ENCODE measurements at places on chromosomes 12 and 14.
A peak's percentile ranks its signal among the peaks of the same experiment; 100 is the strongest.

DNA sequence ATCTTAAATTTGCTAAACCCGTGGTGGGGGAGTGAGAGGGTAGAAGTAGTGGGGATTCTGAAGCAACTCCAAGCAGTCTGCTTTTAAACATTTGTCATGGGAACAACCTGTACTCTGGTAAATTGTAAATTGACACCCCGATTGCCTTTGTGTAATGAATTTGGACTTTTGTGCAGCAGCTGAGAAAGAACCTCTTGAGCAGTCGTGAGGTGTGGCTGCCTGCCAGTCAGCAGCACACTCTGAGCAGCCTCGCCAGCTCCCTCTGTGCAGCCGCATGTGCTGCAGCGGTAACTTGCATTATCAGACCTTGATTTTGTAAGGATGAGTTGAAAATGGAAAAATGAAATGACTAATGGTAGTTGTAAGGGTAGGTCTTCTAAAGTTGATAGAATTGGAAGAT, 74.3 kb downstream of the SUSD6 start:
- no peak for DNase-seq

DNA sequence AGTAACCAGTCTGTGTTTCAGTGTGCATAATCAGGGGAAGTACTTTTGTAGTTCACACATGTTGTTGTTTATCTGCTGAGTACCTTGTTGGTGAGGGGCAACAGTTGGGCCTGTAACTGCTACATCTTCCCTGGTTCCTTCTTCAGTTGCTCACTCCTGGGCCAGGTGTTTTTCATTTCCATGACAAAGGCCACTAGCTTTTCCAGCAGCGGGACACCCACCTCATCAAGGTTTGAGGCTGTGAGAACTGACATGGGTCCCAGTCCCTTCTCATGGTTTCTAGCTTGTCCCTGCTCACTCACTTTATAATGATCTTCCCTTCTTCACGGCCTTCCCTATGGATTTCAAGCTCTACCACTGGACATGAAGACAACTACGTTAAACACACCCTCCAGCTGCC, 1.5 kb upstream of the NOXRED1 start:
- no peak for DNase-seq

GRCh38 chr12:70849265-70849960, 71.1 kb downstream of the PTPRR start:
- no peak for DNase-seq

GRCh38 chr14:101827286-101827685, 65.8 kb downstream of the PPP2R5C start:
- no peak for DNase-seq

- DNase-seq, result no peak
Observed at GRCh38 chr12:94783862-94784261, 133.5 kb upstream of the TMCC3 start.

DNA sequence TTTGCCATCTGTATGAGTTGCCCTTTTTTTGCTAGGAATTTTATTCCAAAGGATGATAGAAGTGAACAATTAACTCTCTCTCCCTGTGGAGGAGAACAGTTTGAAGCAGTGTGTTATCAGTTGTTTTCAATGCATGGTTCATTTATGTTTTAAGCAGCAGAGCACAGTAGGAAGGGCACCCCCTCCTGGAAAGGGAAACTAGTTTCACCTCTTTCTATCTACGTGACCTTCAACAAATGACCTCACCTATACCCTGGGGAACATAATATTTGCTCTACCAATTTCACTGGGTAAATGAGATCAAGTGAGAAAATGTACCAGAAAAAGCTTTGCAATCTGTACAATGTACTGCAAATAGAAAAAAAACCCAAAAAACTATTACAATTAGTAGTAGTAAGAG, 5.4 kb upstream of the DCP1B start:
- DNase-seq, result no peak

DNA sequence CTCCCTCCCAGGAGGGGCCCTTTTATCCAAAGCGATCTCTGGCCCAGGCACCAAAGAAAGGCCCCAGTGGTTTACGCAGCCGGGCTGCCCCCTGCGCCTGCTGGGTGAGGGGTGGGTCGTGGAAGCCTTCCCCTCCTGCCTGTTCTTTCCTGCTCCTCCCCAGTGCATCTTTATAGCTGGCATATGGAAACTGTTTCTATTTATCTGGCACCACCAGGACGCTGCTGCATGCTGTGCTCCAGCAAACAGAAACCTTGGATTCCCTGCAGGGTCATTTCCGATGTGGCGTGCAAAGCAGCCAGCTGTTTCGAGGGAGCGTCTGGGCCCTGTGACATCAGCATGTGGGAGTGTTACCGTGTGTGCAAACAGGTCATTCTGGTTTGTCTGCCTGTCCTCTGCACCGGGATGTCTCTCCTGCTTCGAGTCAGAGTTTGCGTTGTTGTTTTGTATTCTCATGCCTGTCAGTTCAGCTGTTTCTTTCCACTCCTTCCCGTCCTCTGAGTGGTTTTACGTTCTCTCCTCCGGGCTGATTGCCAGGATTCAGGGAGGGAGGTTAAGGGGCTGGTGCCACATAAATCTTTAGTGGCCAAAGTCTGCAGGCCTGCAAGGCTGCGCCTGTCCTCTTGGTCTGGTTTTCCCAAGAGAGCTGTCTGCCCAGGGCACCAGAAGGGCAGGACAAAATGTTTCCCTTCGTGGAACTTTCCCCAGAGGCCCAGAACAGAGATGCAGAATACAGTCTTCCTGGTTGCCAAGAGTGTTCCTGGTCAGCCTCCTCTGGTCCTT, 24.6 kb downstream of the TPCN1 start:
- no peak for DNase-seq

DNA sequence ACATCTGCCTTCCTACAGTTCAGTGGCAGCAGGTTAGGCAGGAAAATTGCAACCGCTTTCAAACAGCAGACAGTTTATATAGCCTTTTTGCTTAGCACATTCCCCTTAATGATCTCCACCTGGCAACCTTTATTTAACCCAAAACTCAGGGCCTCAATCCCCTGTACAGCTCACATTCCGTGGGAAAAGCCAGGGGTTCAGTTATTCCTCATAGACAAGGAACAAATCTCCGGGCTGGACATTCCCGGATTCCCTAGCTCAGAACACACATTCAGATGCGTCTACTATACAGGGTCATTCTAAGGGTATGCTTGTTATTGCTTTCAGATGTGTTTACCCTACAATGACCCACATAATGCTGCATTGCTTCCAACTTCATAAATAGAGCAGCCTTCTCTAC, 73.8 kb upstream of the DCN start:
- no peak for DNase-seq

DNA sequence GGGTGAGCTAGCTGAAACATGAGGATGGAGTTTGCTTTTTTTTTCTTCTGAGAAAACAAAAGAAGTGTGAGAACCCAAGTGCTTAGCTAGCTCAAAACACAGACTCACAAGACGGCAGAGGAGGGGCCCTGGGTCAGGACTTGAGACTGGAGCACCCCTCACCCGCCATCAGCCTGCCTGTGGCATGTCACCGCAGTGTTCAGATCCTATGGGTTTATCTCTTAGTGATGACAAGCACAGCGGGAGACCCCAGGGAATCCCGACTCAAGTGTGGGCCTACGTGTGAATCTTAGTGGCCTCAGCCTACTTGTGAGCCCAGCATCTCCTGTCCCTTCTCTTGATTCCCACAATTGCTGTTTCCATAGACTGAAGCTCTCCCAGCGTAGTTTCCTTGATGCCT, 22.9 kb downstream of the DYRK4 start:
- DNase-seq, result no peak

- DNase-seq, result no peak
Observed at GRCh38 chr12:115146453-115146852, 462.5 kb upstream of the TBX3 start.

GRCh38 chr14:60348211-60348610, 99.2 kb downstream of the PPM1A start:
- no peak for DNase-seq

DNA sequence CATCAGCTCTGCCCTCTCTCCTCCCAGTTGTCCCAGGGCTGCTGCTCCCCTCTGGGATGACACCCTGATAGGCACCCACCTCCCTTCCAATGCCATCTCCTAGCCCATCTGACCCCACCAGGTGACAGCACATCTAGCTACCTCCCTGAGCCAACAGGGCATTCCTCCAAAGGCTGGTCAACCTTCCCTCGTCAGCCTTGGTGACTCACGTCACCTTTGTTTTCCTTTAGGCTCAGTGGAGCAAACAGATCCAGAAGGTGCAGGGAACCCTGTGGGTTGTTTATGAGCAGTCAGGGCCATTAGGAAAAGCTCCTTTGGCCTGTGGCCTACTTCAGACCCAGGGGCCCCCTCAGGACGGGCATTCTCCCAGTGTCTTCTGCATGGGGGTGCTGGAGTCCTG, 32.4 kb downstream of the PIGH start:
- DNase-seq, result no peak

DNA sequence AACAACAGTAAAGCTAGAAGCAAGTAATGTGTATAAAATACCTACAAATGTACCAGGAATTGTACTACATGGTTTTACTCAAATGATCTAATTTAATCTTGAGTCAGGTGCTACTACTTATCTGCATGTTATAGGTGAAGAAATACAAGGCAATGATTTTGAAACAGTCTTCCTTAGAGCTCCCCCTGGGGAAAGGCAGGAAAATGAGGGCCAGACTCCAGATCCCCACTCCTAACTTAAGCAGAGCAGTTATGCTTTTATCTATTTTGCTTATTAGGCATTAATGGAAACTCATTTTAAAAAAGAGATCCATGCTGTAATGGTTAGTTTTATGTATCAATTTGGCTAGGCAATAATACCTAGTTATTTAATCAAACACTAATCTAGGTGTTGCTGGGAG, 109.3 kb upstream of the CPSF6 start:
- no peak for DNase-seq

GRCh38 chr14:36604757-36605505, 22.5 kb upstream of the NKX2-8 start:
- DNase-seq, result no peak

- DNase-seq, result no peak
Observed at GRCh38 chr12:109116611-109116949, 193 bp downstream of the ACACB start.

DNA sequence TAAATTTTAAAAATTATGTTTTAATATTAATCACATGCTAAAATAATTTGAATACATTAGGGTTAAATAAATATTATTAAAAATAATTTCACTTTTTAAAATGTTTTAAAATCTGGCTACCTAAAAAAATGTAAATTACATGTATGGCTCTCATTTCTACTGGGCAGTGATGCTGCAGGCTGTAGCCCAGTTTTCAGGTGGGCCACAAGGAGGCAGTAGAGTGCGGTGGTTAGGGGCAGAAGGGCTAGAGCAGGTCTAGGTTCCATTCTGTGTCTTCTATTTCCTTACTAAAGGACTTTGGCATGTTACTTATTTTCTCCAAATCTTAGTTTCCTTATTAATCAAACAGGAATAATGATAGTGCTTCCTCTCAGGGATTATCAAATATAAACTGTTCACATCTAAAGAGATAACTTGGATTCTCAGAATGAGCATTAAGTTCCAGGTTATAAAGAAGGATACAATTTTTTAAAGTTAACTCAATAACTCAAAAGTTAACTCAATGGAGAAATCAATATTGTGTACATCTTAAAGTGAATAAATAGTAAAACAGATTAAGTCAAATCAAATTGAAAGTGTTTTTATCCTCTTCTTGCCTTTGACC, 54.9 kb upstream of the OVCH1 start:
- peak; percentile 51 for DNase-seq

GRCh38 chr12:106487664-106488063, 95.1 kb upstream of the RFX4 start:
- no peak for DNase-seq

- no peak for DNase-seq
Observed at GRCh38 chr14:89085737-89086382, 261.4 kb downstream of the TTC8 start.

- DNase-seq, result no peak
Observed at GRCh38 chr12:51864833-51865670, 16.5 kb upstream of the FIGNL2 start.

DNA sequence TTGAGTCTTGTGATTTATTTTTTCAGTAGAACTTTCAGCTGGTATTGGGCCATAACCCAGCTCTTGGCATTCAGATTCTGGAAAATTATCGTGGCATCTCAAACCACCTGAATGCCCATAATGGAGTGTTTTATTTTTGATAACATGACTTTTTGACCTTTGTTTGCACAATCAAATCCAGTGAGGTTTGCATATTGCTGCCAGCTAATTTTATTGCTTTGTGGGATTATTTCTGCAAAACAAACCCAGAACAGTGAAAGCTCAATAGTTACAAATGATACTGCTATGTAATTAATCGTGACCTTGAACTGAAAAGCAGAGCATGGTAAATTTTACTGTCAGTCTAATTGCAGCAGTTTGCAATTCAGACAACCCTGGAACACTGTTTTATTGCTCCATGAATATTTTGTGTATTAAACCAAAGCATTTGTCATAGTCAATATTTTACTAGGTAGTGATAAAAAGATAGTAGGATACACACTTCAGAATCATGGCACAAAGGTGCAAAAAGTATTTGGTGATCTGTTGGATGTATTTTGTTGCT, 255.2 kb upstream of the NAV3 start:
- no peak for DNase-seq

DNA sequence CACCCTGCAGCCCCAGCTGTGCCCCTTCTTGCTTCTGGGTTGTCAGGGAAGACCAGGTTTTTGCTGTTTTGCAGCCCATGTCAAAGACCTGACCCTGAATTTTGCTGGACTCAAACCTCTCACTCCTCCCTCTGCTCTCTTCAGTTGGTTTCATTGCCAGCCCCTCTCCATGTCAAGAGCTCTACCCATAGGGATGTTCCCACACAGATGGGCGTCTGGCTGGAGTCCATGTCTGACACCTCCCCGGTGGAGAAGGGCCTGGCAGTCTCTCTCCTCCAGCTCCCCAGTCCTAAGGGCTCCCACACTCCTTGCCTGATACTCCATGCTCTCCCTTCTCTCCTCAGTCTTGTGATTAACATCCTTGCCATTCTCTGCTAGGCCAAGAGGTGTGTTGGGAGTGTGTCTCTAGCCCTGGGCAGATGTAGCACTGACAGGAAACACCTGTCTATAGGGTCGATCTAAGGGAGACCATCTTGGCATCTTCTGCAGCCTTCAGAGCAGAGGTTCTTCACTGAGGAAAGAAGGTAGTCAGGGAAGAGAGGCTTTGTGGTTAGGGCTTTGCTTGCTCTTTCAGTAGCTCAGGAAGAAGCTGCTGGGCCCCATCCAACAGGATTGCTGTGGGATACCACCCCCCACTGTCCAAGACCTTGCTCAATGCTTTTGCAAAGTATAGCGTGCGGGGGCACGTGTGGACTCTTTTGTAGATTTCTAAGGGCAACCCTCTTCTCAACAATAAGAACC, 4.7 kb downstream of the ASIC1 start:
- DNase-seq, result no peak

- DNase-seq, result no peak
Observed at GRCh38 chr12:30782316-30783173, 27.8 kb upstream of the CAPRIN2 start.

DNA sequence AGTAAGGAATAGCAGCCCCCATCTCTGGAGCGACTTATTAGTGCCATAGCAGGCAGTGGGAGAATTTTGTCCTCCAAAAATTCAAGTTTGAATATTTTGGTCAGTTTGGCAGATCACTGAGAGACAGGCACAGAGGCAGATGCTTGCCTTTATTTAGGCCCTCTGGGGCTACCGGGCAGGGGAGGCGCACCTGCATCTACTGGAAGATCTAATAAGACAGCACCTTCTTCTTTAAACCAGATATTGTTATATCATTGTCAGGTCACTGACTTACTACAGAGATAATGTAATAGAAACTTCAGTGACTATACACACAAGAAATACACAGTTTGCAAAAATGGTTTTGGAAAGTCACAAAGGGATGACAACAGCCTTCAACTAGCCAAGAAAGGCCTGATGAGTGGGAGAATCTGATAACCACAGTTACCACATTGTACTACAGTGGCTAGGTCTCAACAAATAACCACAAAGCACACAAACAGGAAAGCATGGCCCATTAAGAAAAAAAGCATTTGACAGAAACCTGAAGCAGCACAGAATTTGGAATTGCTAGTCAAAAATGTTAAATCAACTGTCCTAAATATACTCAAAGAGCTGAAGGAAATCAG, 56.8 kb downstream of the CDK17 start:
- DNase-seq, result no peak

All from HS-27A (cell line).